ENCODE measurements at places on chromosomes 7 and 10. TPM values are rescaled to one million over a fixed set of nuclear protein-coding genes. Genes with fewer than 3 reads are reported as not detected.

Gene PALD1
- total RNA-seq: 3.0 TPM

Gene GATA3
- total RNA-seq: not detected

Gene LRIT1
- not detected for total RNA-seq

Gene HOXA3
- total RNA-seq: 14.1 TPM

Gene DRGX
- not detected for total RNA-seq

Gene TAF3
- 4.8 TPM for total RNA-seq

Gene RAB19
- total RNA-seq: 20.0 TPM

Gene GJD4
- not detected for total RNA-seq

Gene PODXL
- 19.7 TPM for total RNA-seq

Gene CPVL
- 0.75 TPM for total RNA-seq

Gene SMC3
- 16.8 TPM for total RNA-seq

GRCh38 chr10:48549236-48549635, 55.6 kb downstream of the ARHGAP22 start:
- DNase-seq: no peak
- H3K4me3 ChIP-seq: no peak overlapping the region
- H3K36me3 ChIP-seq: no peaks in the 10 kb centered on the region
- H3K4me1 ChIP-seq: no peaks in the 10 kb centered on the region
- no peak overlapping the region for H3K27ac ChIP-seq

- H3K36me3 ChIP-seq: no peaks in the 10 kb centered on the region
- DNase-seq: no peak
- no peak overlapping the region for H3K4me3 ChIP-seq
- H3K27ac ChIP-seq: no peak overlapping the region
- H3K4me1 ChIP-seq: peaks cover 5% of the 10 kb centered on the region
- H3K27me3 ChIP-seq: no peaks in the 10 kb centered on the region
These were observed 71.7 kb downstream of the PRKAG2 start for GRCh38 chr7:151805191-151805590.

DNA sequence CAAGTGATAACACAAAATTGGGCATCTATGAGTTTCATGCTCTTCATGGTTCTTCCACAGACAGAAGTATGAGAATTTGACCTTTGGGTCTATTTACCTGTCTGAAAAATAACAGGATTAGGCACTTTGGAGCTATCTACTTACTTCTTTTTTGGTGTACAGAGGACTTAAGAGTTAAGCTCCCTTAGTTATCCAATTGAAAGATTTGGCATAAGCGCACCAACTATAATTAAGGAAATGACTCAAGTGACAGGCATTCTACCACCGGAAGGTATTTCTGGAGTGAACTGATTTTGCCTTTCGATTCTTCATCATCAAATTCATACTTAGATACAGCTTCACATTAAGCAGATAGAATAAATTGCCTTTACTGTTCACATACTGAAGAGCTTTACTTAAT, 43.9 kb downstream of the IFIT5 start:
- no peaks in the 10 kb centered on the region for H3K4me1 ChIP-seq
- no peak overlapping the region for H3K4me3 ChIP-seq
- H3K27ac ChIP-seq: no peak overlapping the region
- no peaks in the 10 kb centered on the region for H3K36me3 ChIP-seq
- no peak for DNase-seq

DNA sequence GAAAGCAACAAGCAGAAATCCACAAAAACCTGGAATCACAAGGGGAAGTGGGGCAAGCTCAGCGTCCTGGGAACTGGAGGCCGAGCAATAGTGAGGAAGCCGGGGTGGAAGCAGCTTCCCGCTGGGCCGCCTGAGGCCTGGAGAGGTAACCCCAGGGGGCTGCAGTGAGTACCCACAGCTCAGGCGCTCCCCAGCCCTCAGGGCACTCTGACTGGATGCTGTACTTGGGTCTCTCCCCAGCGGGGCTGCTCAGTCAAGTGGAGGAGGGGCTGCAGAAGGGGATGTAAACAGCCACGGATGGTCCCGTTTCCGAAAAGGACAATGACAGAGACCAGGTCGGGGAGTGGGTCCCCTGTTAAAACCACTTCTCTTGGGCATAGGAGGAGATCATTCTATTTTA, 50.3 kb downstream of the SLIT1 start:
- no peak for DNase-seq
- H3K36me3 ChIP-seq: no peaks in the 10 kb centered on the region
- H3K27me3 ChIP-seq: peaks cover 13% of the 10 kb centered on the region
- no peak overlapping the region for H3K27ac ChIP-seq

- peaks cover 23% of the 10 kb centered on the region for H3K36me3 ChIP-seq
- no peaks in the 10 kb centered on the region for H3K27me3 ChIP-seq
- no peak for DNase-seq
These were observed 49.7 kb downstream of the ZMYND11 start for GRCh38 chr10:184911-185310.

DNA sequence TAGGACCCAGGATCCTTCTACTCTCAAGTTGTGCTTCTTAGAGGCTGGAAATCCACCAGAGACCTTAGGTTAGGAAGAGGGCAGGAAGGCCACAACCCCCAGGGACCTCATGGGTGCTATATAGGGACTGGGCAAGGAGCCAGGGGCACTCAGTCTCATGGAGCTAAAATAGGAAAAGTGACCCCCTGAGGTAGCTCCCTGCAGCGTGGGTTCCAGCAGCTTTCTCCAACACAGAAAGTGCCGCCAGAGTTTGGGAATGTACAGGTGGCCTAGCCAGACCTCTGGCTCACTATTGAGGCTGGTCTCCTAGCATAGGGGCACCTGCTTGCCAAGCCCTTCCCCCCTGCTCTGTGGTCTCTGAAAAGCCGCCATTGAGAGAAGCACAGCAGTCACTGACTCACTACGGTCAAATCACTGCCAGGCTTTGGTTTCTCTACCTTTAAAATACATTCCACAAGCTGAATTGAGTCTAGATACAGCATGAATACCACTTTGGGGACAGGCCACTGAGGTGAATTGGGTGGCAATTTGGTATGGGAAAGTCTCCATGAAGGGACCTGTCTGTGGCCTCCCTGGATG, 333.2 kb upstream of the PODXL start:
- no peak overlapping the region for H3K4me3 ChIP-seq
- H3K4me1 ChIP-seq: no peaks in the 10 kb centered on the region
- H3K36me3 ChIP-seq: no peaks in the 10 kb centered on the region

- H3K4me3 ChIP-seq: no peak overlapping the region
- no peaks in the 10 kb centered on the region for H3K27me3 ChIP-seq
- H3K36me3 ChIP-seq: peaks cover 28% of the 10 kb centered on the region
- peaks cover 30% of the 10 kb centered on the region for H3K4me1 ChIP-seq
- no peak for DNase-seq
These were observed 2.0 kb downstream of the SRI start for GRCh38 chr7:88217675-88218428.

- H3K27me3 ChIP-seq: no peaks in the 10 kb centered on the region
- no peaks in the 10 kb centered on the region for H3K36me3 ChIP-seq
- H3K4me1 ChIP-seq: peaks cover 32% of the 10 kb centered on the region
These were observed 3.8 kb upstream of the STN1 start for GRCh38 chr10:103921750-103922195.

- H3K27me3 ChIP-seq: no peaks in the 10 kb centered on the region
- no peak overlapping the region for H3K27ac ChIP-seq
- no peaks in the 10 kb centered on the region for H3K4me1 ChIP-seq
- H3K36me3 ChIP-seq: no peaks in the 10 kb centered on the region
- no peak overlapping the region for H3K4me3 ChIP-seq
- DNase-seq: no peak
These were observed 67.7 kb upstream of the NEUROD6 start for GRCh38 chr7:31408140-31408729.

DNA sequence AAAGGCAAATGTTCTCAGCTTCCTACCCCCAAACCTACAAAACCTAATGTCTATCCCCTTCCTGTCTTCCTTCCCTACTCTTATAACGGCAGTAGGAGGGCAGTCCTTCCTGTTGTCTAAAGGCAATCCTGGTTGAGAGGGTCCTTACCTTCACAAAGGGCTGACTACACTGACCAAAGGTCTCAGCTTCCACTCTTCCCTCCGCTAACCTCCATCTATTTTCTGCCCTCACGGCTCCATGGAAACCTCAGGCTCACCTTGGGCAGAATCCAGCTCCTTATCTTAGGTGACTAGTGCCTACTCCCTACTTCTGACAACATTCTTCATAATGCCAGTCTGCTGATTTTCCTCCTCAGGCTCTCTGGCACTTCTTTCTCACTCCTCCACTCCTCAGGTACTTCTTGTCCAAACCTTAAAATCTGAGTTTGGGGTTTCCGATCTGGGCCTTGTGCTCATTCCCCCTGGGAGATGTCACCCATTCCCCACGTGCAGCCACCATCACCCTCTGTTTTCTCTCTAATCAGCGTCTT, 542 bp downstream of the FBXL13 start:
- no peaks in the 10 kb centered on the region for H3K27me3 ChIP-seq
- H3K36me3 ChIP-seq: no peaks in the 10 kb centered on the region
- H3K4me3 ChIP-seq: peak overlapping the region; percentile 81
- H3K27ac ChIP-seq: peak overlapping the region; percentile 94
- peak; percentile 18 for DNase-seq
- H3K4me1 ChIP-seq: peaks cover 22% of the 10 kb centered on the region

DNA sequence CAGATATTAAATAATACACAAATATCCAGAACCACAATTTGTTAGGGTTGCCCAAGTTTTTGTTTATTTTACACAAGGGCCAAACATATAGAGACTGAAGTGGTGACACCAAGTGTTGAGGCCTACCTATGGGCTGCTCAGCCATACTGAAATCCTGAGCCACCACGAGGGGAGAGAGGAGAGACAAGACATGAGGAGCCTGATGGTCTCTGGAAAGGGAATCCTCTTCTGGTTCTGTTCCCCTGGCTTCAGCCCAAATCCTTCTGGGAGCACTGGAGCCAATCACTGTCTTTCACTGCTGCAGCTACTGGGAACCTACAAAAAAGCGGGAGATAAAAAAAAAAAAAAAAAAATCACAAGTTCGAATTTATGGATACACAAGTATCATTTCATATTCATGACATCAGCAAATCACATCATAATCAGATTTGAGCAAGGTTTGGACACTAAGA, 1.9 kb downstream of the SKIDA1 start:
- H3K27ac ChIP-seq: peak overlapping the region; percentile 96
- no peaks in the 10 kb centered on the region for H3K36me3 ChIP-seq
- H3K27me3 ChIP-seq: peaks cover 60% of the 10 kb centered on the region
- no peak overlapping the region for H3K4me3 ChIP-seq
- no peak for DNase-seq

GRCh38 chr10:51607463-51607835, 91.9 kb downstream of the CSTF2T start:
- no peak overlapping the region for H3K4me3 ChIP-seq
- no peaks in the 10 kb centered on the region for H3K36me3 ChIP-seq
- H3K27me3 ChIP-seq: no peaks in the 10 kb centered on the region
- H3K4me1 ChIP-seq: no peaks in the 10 kb centered on the region
- no peak overlapping the region for H3K27ac ChIP-seq

DNA sequence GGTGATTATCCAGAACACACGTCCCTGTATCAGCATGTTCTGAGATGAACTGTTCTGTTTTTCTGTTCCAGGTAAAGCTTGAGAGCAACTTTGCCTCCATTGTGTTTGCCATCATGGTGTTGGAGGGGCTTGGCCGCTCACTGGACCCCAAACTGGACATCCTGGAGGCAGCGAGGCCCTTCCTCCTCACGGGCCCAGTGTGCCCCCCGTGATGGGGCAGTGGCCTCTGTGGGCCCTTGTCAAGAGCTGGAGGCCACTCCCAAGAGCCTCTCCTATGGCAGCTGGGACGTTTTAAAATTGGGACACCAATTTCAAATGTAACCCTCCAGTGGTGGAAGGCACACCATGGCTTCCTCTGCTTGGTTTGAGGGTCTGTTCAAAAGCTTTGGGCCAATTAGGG, 1.9 kb upstream of the NDUFB2 start:
- H3K4me3 ChIP-seq: no peak overlapping the region
- H3K36me3 ChIP-seq: no peaks in the 10 kb centered on the region
- no peak overlapping the region for H3K27ac ChIP-seq
- H3K4me1 ChIP-seq: peaks cover 19% of the 10 kb centered on the region
- DNase-seq: no peak
- H3K27me3 ChIP-seq: no peaks in the 10 kb centered on the region

- H3K4me3 ChIP-seq: no peak overlapping the region
- no peaks in the 10 kb centered on the region for H3K36me3 ChIP-seq
- H3K27me3 ChIP-seq: no peaks in the 10 kb centered on the region
- DNase-seq: no peak
- no peaks in the 10 kb centered on the region for H3K4me1 ChIP-seq
- no peak overlapping the region for H3K27ac ChIP-seq
These were observed 60.8 kb upstream of the SMNDC1 start for GRCh38 chr10:110365356-110366143.

DNA sequence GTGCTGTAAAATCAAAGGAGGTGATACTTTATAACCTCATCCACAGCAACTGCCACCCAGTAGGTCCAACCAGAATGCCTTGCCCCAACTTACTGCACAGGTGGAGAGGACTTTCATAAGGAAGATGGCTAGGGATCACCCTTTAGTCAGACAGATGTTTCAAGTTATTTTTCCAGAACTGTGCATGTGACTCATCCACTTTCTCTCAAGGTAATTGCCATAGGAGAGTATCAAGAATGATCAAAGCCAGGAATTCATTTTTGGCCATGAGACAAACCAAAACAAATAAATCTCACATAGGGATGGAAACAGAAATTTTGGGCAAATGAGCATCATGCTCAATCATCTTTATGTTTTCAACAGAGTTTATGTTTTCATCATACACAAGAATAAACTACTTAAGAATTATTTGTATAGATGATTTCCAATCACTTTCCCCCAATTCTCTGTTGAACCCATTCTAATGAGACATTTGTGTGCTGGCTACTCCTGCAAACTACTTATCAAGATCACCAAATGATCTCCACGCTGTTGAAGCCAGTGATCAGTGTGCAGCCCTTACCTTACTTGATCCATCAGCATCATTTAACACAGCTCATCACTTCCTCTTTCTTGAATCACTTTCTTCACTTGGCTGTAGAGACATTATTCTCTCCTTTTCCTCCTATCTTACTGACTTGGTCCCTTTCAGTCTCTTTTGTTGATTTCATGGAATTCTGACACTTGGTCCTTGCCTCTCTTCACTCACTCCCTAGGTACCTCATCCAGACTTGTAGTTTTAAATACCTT, 74.0 kb downstream of the SLC16A9 start:
- no peak for DNase-seq
- H3K4me3 ChIP-seq: no peak overlapping the region
- no peaks in the 10 kb centered on the region for H3K4me1 ChIP-seq
- H3K27me3 ChIP-seq: no peaks in the 10 kb centered on the region

- no peaks in the 10 kb centered on the region for H3K4me1 ChIP-seq
- no peak overlapping the region for H3K4me3 ChIP-seq
- no peaks in the 10 kb centered on the region for H3K27me3 ChIP-seq
- no peak overlapping the region for H3K27ac ChIP-seq
- no peaks in the 10 kb centered on the region for H3K36me3 ChIP-seq
These were observed 174.8 kb downstream of the PTEN start for GRCh38 chr10:88038268-88038667.

DNA sequence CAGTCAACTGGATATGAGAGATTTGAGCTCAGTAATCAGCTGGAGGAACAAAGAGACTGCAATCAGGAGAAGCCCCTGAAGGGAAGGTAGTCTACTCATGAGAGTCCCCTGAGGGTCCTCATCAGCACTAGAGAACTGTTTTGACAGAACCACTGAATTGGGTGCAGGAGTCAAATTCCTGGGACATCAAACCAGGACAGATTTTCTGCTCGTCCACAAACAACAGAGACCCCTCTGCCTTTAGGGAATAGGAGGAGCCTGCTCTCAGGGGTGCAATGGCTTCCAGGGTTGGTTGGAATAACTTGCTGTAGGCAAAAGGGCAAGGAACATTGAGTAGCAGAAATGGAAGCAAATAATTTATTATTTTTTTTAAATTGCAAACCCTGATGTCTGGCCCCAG, 21.9 kb upstream of the NEUROD6 start:
- DNase-seq: no peak
- H3K4me1 ChIP-seq: no peaks in the 10 kb centered on the region
- H3K4me3 ChIP-seq: no peak overlapping the region
- no peak overlapping the region for H3K27ac ChIP-seq
- no peaks in the 10 kb centered on the region for H3K27me3 ChIP-seq
